Stimulated activated CD8-positive, alpha-beta memory T cell treated with anti-CD3 and anti-CD28 coated beads, Interleukin-7, amount 100 ng/mL, for 24 hours (primary cell): ENCODE measurements at places on chromosomes 16 and 17.
A peak's percentile ranks its signal among the peaks of the same experiment; 100 is the strongest.

DNA sequence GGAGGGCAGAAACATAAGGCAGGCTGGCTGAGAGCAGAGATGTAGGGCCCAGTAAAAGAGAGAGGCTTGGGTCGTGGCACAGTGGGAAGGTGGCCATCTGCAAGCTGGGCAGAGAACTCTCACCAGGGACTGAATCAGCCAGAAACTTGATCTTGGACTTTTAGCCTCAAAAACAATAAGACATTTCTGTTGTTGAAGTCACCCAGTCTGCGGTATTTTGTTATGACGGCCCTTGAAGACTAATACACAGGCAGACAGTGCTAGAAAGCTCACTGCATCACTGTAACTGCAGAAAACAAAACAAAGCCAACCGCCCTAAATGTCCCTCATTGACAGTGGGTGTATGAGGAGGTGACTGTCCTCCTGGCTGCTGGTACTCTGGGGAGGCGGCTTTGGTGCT lies 3.9 kb upstream of the JPH3 start:
- DNase-seq, result no peak

- DNase-seq, result no peak
Measured at GRCh38 chr17:79126139-79126538, 51.5 kb downstream of the ENGASE start.

DNA sequence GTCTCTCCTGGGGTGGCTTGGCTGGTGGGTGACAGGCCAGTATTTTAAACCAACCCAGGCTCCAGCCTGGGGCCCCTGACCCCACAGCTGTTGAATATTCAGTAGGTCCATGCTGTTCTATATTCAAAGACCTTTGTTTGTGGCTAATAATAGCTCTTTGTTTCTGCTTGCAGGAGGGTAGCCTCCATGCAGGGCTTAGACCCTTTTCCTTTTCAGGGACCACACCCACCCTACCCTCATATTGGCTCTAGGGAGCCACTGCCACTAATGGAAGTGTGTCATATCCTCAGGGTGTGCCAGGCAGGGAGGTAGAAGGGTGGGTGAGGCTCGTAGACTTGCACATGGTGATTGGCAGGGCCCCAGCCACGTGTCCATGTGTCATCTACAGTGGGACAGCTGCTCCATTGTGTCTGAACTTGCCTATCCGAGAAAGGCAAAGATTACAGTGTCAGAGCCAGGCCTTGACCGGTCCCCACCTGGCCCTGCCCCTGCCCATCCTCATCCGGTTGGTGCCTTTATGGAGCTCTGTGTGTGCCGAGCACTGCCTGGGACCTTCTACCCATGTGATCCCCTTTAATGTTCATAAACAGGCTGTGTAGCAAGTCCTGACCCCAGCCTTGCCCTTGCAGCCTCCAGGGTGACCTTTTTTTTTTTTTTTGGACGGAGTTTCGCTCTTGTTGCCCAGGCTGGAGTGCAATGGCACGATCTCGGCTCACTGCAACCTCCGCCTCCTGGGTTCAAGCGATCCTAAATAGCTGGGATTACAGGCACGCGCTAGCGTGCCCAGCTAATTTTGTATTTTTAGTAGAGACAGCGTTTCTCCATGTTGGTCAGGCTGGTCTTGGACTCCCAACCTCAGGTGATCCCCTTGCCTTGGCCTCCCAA lies 22.1 kb downstream of the TMC7 start:
- DNase-seq, result no peak

GRCh38 chr17:78645421-78646295 lies 68.5 kb upstream of the DNAH17 start:
- DNase-seq, result no peak

- peak; percentile 31 for DNase-seq
Measured at GRCh38 chr17:7436556-7437368, 1.5 kb downstream of the TMEM102 start.

- peak; percentile 10 for DNase-seq
Measured at GRCh38 chr17:74176546-74177001, 26.9 kb upstream of the RPL38 start.

DNA sequence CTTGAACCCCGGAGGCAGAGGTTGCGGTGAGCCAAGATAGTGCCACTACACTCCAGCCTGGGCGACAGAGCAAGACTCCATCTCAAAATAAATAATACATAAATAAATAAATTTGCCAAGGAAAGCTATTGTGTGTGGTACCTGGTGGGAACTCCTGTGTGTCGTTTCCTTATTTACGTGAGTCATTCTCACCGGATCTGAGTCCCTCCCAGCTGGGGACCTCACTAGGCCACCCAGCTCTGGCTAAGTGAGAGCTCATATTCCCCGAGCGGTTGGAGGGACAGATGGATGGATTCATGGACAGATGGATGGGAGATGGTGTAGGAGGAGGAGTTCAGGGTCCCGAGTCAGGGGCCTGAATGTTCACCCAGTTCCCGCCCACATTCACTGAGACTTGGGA lies 22.9 kb upstream of the C1QL1 start:
- no peak for DNase-seq

- DNase-seq, result no peak
Measured at GRCh38 chr17:30824002-30824355, 513 bp downstream of the CRLF3 start.

DNA sequence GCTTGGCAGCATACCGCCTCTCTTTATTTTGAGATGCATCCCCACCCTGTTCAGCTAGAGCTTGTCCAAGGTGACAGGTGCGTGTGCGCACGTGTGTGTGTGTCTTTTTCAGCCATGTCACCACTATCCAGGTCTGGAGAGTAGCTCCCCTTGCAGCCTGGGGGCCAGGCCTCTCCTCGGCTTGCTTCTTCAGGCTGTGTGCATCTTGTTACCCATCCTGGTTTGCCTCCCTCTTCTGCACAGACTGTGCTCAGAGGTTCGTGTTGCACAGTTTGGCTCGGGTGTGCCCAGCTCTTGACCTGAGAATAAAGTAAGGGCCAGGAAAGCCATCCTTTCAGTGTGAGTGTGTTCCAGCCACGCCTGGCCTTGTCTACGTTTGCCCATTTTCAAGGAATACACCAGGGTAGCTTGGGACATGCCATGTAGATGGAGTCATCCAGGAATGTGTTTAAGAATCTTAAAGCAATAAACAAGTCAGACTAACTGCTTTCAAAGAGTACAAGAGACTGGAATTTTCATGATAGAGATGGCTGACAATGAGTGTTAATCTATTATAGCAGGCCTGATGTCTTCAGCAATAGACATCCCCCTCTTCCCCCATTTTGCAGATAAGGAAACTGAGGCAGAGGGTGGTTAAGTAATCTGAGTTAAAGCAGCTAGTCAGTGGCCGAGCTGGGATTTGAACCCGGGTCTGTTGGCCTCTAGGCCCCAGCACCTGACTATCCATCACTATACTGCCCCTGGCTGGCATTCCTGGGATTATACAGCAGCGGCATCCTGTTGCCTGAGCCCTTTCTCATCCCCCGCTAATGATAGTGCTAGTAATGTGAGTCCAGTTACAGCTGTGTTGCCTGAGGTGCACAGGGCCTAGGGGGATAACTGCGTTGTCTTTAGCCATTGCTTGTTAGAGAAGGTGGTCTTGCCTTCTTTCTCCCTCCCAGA lies 77.9 kb downstream of the KSR1 start:
- no peak for DNase-seq

DNA sequence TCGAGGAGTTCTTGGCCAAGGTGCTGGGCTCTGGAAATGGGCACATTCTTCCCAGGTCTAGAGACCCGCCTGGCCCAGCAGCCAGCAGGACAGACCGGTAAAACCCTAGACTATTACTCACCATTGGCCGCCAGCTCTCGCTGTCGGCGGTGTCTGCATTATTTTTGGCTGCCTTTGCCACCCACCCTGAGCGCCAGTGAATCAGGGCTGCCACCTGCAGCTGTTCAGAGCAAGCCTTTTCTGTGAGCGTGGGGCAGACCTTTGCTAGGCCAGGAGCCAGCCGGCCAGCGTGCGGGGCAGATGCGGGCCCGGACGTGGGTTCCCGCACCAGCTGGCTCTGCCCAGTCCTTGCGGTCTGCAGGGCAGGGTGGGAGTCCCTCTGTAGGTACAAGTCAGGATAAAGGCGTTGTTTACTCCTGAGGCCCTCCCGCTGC lies 15.8 kb upstream of the CLEC18A start:
- no peak for DNase-seq

- no peak for DNase-seq
Measured at GRCh38 chr16:58038219-58038641, 12.7 kb downstream of the MMP15 start.

GRCh38 chr17:4679658-4680057 lies 24.3 kb downstream of the PELP1 start:
- DNase-seq, result no peak

DNA sequence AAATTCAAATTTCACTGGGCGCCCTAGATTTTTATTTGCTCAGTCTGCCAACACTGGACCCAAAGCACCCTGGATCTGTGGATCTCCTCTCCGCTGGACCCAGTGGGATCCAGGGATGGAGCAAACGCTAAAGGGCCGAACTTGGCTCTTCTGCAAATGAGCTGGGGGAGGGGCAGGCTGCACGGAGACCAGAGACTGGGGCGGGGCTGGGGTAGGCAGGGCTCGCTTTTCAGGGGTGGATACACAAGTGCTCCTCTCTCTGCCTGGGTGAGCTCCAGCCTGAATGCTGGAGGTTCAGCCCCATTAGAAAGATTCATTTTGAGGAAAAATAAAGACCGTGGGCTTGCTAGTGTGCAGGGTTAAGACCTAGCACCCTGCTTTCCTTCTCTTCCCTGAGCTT lies 8.9 kb downstream of the CBX4 start:
- DNase-seq, result no peak

GRCh38 chr17:14581186-14581830 lies 280.4 kb downstream of the HS3ST3B1 start:
- DNase-seq, result no peak

GRCh38 chr17:5888811-5889210 lies 181.4 kb upstream of the WSCD1 start:
- no peak for DNase-seq

DNA sequence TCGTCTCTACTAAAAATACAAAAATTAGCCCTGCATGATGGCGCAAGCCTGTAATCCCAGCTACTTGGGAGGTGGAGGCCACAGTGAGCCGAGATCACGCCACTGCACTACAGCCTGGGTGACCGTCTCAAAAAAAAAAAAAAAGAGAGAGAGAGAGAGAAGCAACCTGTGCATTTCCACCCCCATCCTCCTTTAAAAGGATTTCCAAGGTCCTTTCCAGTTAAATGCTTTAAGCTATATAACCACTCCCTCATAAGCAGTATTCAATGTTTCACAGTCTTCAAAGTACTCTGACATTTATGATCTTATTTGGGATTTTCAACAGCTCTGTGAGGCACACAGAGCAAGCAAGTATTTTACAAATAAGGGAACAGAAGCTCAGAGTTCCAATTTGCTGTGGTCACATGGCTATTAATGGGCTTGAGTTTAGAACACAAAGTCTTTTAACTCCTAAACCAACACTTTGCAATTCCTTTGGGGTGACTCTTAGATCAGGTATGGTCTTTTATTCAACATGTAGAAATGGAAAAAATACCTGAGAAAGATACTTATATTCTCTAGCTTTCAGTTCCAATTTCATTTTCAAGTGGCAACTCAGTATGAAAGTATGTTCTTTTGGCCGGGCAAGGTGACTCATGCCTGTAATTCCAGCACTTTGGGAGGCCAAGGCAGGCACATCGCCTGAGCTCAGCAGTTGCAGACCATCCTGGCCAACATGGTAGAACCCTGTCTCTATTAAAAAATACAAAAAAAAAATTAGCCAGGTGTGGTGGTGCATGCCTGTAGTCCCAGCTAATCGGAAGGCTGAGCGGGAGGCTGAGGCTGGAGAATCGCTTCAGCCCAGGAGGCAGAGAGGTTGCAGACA lies 31.3 kb downstream of the SPOP start:
- peak; percentile 8 for DNase-seq

DNA sequence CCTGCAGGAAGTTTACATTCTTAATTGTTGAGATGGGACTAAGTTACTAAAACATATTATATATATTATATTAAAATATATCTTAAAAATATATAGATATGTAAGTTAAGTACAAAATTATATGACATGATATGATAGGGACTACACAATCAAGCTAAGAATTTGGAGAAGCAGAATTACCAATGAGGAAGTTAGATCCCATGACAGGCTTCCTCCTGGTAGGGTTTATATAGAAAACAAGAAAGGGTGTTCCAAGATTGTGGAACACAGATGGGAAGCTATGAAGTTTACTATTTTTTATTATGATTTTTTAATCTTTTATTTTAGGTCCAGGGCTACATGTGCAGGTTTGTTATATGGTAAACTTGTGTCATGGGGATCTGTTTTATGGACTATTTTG lies 260.8 kb upstream of the ZFHX3 start:
- DNase-seq, result no peak

- DNase-seq, result no peak
Measured at GRCh38 chr17:79970576-79971068, 65.0 kb downstream of the TBC1D16 start.

DNA sequence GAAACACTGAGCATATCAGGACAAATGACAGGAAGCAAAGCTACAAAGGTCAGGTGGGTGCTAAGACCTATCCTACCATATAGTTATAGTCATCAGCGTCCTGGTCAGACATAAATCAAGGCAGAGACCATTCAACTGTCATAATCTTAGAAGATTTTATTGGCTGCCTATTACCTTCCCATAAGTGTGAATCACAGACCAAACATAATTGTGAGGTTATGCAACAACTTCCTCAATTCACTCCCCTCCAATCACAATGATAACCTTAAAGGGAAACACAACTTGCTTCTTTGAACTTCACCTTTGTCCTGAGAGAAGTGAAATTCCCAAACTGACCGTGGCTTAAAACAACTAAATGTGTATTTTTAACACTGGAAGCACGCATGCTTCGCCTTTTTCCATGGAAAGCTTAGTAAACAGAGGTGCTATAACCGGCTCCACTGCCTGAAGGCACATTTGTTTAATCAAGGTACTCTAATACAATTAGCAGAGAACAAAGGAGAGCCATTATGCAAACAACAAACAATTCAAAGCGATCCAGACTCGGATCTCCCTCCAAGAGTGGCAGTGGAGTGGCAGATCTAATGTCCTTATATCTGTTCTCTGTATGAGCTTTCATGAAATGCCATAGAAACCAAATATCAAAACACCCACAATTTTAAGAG lies 84.9 kb downstream of the TMEM114 start:
- no peak for DNase-seq

DNA sequence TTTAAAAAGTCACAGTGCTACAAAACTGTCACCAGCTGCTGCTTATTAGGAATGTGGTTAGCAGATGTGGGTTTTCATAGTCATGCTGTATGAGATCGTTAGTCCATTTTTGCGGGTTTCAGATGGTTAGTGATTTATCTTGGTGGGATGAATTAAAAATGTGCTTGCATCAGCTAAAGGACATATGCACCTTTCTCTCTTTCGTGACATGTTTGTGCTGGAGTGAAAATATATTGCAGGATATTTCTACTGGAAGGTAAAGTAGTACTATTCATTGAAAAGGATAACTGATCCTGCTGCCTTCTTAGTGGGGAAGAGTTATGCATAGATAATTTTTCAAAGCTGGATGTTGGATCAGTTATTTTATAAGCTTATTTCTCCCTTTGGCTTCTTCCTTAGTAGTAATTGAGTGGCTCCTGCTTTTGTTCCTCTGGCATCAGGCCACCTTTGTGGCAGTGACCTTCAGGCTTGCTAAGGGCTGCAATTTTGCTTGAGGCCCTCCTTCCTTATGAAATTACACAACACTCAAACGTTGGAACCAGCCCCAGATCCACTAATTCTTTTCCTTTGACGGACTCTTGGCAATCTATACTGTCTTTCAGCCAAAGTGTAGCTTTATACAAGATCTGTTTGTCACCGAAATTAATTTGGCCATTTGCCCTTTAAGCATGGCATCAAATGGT lies 7.5 kb upstream of the SNTB2 start:
- no peak for DNase-seq

- DNase-seq, result no peak
Measured at GRCh38 chr17:17684906-17685774, 3.9 kb downstream of the RAI1 start.

- no peak for DNase-seq
Measured at GRCh38 chr17:45081047-45081703, 20.1 kb downstream of the NMT1 start.
